ENCODE measurements at places on chromosomes 5 and 9.

DNA sequence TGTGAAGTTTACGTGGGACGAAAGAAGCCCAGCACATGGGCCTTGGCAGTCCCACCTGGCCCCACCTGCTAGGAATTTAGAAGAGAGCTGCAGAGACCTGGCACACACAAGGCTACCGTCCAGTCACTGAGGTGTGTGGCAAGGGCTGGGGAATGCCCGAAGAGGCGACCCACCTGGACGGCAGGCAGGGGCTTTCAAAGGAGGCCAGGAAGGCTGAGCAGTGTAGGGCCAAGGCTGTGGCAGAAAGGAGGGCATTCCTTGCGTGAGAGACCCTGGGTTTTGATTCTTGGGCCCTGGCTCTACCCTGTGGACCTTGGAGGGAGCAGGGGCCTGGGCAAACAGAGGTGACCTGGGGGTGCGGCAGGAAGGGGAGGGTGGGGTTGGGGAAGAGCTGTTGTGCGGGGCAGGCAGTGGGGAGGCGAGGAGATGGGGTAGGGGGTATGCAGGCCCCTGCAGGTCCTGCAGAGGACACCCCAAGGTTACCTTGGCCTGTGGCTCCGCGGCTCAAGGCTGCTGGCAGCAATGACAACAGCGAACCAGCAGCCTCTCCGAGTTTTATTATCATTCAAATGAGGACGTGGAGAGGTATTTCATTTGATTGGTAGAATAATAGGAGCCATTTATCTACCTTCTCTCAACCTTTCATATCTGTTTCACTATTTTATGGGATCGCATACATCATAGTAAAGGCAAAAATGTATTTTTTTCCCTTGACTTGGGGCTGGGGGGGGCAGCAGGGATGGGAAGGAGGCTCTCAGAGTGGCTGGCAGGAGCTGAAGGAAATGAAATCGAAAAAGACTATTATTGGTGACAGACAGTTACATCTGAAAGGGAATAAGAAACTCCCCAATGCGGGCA lies 24.8 kb downstream of the TSPAN17 start:
- DNase-seq: no peak

GRCh38 chr5:181233801-181234454 lies 9.8 kb downstream of the RACK1 start:
- no peak for DNase-seq

- DNase-seq: no peak
Observed at GRCh38 chr5:79811904-79812303, 122.3 kb downstream of the CMYA5 start.

GRCh38 chr5:16628376-16628775 lies 11.6 kb upstream of the RETREG1 start:
- no peak for DNase-seq
